ENCODE measurements at places on chromosomes 2 and 18.

- no peak for DNase-seq
Measured at GRCh38 chr2:8679827-8680731, 1.8 kb upstream of the ID2 start.

- no peak for DNase-seq
Measured at GRCh38 chr2:219131327-219131726, 29.3 kb downstream of the NHEJ1 start.

GRCh38 chr2:230321031-230321430 is 6.0 kb upstream of the SP140L start:
- DNase-seq: no peak

DNA sequence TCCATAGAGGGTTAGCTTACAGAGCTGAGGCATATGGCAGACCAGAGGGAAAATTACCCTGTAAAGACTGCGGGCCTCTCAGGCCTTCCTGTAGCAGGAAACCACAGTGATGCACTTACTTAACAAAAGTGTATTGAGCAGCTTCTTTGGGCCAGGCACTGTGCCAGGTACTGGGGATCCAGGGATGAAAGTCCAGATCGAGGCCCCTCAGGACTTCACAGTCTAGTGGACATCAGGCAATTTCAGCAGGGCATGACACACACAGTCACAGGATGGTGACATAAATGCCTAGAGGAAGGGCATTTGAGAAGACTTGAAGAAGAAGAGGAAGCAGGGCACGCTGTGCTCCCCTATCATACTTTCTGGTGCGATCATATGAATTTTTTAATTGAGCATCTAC is 71.7 kb downstream of the MARCO start:
- no peak for DNase-seq

- DNase-seq: no peak
Measured at GRCh38 chr18:74183130-74183529, 34.8 kb downstream of the TIMM21 start.

DNA sequence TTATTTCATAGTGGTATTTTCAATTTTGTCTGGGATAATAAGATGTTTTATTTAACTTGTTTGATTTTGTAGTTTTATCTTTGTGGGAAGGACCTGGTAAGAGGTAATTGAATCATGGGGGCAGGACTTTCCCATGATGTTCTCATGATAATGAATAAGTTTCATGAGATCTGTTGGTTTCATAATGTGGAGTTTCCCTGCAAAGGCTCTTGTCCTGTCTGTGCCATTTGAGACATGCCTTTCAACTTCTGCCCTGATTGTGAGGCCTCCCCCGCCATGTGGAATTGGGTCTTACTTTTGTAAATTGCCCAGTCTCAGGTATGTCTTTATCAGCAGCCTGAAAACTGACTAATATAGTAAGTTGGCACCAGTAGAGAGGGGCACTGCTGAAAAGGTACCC is 77.8 kb upstream of the ARHGAP15 start:
- no peak for DNase-seq

- no peak for DNase-seq
Measured at GRCh38 chr2:30139131-30139870, 7.5 kb upstream of the YPEL5 start.

DNA sequence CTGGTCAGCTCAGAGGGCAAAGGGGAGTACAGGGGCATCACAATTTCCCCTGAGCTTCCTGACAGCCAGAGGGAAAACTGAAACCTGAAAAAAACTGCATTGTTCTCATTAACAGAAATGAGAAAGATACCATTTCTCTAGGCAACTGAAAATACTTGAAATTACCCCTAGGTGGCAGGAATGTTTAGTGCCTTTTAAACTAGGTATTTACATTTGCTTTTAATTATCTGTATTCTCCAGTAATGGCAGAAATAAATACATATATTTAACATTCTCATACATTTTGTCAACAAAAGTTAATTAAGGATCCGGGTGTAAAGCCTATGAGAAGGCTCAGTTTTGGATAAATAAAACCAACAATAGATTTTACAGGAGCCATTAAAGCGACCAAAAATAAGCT is 34.5 kb downstream of the RPL31 start:
- no peak for DNase-seq

DNA sequence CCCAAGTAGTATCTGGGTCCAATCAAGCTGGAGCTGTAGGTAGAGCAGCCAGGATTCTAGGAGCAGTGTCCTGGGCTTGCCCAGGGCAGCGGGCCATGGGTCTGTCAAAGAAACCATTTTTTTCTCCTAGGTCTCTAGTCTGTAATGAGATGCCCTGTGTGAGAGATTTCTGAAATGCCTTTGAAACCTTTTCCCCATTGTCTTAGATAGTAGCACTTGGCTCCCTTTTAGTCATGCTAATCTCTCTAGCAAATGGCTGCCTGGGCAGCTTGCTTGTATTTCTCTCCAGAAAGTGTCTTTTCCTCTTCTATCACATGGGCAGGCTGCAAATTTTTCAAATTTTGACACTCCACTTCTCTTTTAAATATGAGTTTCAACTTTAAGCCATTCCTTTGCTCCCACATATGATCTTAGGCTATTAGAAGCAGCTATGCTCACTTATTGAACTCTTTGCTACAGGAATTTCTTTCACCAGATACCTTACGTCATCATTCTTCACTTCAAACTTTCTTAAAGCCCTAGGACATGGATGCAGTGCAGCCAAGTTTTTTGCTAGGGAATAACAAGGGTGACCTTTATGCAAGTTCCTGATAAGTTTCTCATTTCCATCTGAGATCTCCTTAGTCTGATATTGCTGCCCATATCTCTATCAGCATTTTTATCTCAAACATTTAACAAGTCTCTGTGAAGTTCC is 890.2 kb upstream of the VRK2 start:
- no peak for DNase-seq

DNA sequence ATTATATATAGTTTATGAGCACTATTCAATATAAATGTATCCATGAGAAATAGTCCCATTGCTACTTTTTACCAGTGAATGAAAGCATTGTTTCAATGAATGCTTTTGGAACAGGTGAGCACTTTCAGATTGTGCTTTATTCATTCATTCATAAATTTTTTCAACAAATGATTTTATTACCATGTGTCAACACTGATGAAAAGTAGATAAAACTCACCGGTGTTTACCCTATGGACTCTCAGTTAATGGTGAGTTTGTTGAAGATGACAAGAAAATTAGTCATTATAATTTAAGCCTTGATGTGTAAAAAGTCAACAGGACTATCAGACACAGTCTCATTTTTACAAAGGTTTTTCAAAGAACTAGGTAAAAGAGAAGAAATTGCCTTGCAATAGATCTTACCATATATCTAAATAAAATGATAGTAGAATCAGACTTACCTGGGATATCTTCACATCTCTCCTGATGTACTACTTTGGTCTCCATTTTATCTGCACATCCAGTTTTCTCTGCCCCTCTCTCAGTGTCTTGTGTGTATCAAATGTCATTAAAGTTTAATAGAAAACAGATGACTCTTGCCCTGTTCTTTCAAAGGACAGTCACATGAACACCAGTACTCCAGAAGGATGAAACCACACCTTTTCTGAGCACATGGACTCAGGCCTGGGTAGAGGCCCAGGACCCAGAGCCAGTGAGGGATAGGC is 325.3 kb upstream of the RND3 start:
- no peak for DNase-seq

DNA sequence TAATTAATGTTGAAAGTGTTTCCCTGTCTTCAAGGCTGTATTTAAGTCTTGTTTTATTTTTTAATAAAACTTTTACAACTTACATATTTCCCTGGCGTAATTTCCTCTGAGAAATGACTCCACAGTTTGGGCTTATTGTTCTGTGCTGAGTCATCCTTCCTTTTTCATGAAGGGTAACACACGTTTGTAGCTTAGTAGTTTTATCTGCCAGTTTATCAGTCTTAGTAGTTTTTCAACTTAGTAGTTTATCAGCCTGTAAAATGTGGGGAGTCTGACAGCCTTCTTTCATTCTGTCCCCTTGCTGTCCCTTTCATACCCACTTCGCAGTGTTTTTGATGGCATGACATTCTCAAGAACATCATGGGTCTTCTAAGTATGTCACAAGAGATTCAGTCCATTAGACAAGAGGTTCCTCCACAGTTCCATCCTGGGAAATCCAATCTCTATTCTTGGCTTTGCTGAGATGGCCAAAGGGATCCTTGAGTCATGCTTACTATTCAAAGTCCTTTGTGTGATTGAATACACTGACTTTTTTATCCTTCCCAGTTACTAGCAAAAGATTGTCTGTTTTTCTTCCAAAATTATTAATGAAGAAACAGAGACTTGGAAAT is 60.0 kb upstream of the SGPP2 start:
- no peak for DNase-seq

DNA sequence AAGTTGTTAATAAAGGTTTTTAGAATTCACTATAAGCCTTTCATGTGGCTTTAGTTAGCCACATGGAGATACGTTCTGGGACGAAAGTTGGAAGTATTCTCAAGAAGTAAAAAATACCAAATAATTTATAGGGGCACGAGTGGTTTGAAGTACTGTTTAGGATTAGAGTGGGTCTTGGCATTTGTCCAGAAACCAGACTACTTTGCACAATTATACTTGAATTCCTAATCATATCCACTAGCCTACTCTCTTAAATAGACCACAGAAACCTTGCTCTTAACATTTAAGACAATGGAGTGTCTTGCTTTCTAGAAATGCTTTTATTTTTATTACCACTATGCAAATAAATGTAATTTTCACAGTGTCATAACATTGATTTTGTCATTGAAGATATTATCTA is 44.6 kb downstream of the UBE2E3 start:
- no peak for DNase-seq

Data from activated T-helper 1 cell treated with anti-CD3 and anti-CD28 coated beads, Interleukin-12 subunit alpha, Interleukin-12 subunit beta, Interleukin-2, Interleukin-4 antibody, amounts not matched to agents 30 ng/mL and 10 ng/mL and 1 ng/mL, durations not matched to agents 14 hours and 24 hours and 36 hours (primary cell).